ENCODE measurements at places on chromosomes 4 and X.
A peak's percentile ranks its signal among the peaks of the same experiment; 100 is the strongest.

GRCh38 chr4:146379744-146380143 is 142.0 kb downstream of the SLC10A7 start:
- no peak for DNase-seq

GRCh38 chr4:127210893-127211649 is 421.7 kb upstream of the INTU start:
- DNase-seq = no peak

DNA sequence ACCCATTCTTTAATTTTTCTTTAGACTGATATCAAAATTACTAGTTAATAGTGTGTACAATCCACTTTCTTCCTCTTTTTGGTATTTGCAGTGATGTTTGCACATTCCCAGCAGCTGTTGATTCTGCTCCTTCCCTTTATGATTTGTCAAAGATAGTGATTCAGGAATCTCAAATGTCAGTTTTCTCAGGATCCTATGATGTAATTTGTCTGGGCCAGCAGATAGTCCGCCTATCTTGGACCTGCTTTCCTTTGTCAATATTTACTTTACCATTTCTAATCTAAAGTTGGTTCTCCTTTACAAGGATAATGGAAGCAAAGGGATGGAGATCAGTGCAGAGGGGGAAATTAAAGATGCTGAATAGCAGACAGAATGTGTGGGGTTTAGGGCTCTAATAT is 122.1 kb downstream of the REELD1 start:
- DNase-seq = no peak

DNA sequence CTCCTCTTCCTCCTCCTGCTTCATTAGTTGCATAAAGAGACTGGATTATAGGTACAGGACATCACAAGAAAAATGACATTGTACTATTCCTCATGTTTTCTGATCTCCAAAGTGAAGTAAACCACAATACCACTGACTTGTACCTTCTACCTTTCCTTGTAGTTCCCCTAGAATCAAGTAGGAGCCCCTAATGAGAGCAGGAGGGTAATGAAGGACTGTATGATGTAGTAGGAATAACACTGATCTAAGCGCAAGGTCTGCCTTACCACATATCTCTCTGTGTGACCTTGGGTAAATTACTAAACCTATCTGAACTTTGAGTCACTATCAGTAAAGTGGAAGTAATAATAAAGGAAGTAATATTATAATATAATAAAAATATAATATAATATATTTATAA is 3.6 kb downstream of the VSIG4 start:
- no peak for DNase-seq

DNA sequence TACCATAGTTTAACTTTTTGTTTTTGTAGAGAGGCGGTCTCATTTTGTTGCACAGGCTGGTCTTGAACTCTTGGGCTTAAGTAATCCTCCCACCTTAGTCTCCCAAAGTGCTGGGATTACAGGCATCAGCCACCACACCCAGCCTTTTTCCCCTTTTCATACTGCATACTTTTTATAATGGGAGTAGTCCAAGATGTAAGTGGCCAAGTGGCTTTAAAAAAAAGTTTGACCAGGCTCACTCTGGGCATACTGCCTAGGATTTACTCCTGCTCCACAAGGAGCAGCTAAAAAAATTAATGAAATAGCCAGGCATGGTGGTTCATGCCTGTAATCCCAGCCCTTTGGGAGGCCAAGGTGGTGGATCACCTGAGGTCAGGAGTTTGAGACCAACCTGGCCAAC is 6.0 kb downstream of the GRSF1 start:
- no peak for DNase-seq

DNA sequence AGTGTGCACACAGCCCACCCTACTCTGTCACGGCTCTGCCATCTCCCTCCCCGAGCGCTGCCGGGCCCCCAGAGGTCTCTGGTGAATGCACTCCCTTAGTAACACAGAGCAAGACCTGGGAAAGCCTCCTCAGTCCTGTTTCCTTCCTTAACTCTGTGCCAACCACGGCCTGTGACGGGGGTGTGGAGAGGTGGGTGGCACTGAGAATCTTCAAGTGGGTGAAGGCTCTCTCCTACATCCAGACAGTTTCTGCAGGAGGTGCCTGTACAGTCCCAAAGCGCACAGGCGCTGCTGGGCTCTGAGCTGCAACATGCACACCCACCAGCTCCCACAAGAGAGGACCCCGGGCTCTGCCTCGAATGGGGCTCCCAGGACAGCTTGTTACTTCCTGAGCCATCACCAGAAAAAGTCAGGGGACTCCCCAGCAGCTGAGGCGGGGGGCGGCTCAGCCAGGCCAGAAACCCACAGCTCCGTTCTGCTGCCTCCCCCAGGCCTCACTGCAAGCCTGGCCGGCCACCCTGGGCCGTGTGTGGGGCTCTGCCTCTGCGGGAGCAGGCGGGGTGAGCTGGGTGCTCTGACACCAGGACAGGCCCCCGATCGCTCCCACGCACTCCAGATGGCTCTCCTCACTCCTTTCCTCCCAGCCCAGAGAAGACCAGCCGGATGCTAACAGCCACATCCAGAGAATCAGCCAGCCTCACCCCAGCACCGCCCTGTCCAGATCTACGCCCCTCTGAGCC is 29.7 kb downstream of the FAM53A start:
- no peak for DNase-seq

DNA sequence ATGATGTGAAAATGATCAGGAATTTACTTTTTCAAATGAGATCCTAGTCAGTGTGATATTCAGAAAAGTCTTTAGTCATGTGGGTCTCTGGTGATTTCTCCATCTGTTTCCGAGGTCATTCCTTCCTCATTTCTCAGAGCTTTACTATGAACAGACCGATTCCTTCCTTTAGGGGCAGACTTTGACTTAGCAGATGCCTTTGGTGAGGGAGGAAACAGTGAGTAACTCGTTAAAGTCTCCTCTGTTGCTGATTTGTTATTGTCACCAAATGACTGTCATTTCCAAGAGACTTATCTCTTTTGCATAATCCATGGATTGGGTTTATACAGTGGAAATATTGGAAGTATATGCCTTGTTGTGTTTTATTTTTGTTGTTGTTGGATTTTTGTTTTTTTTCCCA is 76.2 kb upstream of the CD99 start:
- DNase-seq = no peak

DNA sequence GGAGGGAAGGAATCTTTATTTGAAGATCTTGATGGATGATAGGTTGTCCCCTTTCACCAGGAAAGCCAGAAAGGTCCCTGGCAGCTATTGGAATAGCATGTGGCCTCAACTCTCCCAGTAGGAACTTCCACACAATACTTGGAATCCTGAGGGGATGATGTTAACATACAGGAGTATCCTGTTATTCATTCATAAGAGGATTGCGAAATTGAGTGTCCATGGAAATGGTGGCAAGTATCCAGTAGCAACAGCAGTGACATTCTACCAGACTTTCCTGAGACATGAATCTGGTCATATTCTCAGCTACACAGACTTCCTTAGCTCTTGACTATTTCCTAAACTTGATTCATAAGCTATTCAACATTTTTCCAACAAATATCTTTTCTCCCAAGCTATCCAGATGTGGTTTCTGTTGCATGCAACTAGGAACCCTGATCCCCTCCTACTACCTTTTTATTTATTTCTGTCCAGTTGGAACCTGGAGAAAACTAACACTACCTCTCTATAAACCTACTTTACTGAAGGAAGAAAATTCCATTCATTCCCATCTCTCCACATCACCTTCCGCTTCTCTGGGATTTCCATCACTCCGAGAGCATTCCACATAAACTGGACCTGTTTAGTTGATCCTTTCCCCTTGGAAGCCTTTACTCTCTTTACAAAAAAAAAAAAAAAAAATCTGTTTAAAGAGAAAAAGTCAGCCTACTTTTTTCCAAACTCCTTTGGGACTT is 101.8 kb downstream of the ANXA5 start:
- DNase-seq = no peak

DNA sequence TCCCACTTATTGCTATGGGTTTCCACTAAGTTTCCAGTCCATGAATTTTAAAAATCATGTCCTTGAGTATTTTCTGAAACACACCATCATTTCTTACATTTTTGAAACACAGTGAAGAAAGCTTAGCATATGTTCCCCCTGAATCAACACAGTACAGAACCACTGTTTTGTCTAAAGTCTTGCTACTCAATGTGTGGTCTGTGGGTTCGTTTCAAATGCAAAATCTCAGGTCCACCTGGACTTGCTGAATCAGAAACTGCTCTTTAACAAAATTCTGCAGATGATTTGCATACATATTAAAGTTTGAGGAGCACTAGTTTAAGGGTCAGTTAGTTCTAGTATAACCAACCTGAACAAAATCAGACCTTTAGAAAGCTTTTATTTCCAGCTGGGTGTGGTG is 60.4 kb downstream of the SUPT20HL2 start:
- peak; percentile 68 for DNase-seq

- DNase-seq = peak; percentile 56
Observed at GRCh38 chr4:155881555-155881954, 15.5 kb upstream of the ASIC5 start.

GRCh38 chrX:50813843-50814661 is at the start of gene SHROOM4:
SHROOM4 (minus strand) TSS chrX:50814194; CDS start chrX:50814018, 176 bp downstream.
- DNase-seq = no peak

DNA sequence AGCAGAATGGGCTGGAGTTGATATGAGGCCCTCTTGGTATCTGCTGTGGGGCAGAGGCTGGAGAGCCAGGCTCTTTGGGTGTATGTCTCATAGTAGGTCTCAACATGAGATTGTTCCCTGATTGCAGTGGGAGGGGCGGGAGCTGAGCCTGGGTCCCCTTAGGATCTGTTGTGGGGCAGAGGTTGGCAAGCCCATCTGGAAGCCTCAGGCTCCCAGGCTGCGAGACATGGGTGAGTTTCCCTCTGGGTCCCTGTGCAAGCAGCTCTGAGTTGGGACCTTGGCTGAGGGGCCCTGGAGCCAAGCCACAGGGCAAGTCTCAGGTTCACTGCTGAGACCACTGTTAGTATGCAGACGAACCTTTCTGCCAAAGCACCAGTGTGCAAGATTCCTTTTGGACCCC is 201.9 kb downstream of the ARHGAP10 start:
- DNase-seq = no peak

- DNase-seq = no peak
Observed at GRCh38 chr4:120692964-120693363, 229.6 kb downstream of the PRDM5 start.

DNA sequence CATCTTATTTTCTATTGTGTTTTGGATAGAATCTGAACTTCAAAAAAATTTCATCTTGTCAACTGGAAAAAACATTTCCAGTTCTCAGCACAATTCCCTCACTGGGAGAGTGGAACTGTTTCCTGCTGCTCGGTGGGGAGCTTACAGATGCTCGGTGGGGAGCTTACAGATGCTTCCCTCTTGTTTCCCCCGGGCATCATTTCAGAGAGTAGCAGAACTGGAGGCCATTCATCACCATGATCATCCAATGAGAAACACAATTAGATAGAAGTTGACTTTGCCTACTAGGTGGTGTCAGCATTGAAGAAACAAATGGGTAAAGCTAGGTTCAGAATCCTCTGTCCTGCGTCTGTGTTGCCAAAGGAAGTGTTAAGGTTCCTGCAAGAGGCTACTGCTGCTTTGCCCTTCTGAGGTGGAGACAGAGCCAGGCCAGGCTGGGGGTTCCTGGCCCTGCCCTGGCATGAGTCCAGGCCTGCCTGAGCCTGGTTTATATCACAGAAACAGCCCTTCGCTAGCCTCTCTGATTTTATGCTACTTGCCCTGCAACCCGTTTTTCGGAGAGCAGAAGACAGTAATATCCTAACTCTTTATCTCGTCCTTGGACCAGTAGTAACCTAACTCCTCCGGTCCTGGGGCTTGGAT is 70.6 kb downstream of the TAPT1 start:
- DNase-seq = no peak

GRCh38 chrX:39759526-39760224 is 338.1 kb downstream of the BCOR start:
- no peak for DNase-seq

DNA sequence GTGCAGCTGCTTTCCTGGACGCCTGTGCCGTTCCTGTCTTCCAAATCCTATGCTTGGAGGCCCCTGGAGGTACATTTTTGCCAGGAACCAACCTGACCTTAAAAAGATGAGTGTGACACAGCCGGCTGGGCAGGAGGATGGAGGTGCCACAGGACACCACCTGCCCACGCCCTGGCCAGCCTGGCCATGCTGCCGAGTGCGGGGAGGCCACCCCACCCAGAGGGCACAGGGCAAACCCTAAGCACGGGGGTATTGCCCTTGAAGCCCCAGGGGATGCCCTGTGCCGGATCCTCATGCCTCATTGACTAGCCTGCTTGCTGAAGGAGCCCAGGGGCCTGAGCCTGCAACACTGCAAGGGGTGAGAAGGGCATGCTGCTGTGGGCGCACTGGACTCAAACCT is 20.1 kb downstream of the FGFR3 start:
- DNase-seq = no peak

DNA sequence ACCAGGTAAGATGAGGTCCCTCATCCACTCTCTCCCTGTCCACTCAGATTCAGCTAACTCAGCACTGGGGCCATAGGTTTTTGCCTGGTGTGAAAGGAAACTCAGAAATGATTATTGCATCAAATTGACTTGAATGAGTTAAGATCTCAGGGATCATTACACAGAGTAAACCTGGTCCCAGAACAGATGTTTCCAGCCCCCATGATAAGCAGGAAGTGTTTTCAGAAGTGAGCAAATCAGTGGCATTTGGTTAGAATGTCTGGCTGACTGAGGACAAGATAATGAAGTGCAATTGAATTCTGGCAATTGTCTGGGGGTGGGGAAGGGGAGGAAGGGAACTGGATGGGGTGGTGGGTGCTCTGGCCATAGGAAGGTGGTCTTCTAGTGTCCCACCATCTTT is 108.0 kb downstream of the CHIC2 start:
- DNase-seq = no peak

DNA sequence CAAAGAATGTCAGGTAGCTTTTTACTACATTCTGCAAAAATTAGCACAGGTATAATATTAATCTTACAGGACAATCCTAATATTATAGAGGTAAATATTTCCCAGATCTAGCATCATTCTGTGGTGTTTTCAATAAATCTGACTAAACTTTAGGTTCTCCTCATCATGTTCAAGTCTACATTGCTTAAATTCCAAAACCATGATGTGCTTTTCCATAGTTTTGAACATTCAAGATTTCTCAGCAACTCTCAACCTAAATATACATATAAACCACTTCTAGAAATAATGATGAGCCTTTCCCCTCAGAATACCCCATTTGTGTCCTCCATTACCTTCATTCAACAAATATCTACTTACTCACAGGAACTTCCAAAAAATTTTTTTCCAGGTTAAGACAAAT is 23.1 kb downstream of the EIF4E start:
- no peak for DNase-seq

GRCh38 chrX:71222929-71223328 is at the start of gene GJB1:
GJB1 (plus strand) TSS chrX:71223224; CDS start chrX:71223708, 484 bp downstream.
- DNase-seq = no peak

GRCh38 chr4:113760094-113760794 is 1.3 kb downstream of the CAMK2D start:
- DNase-seq = peak; percentile 52

DNA sequence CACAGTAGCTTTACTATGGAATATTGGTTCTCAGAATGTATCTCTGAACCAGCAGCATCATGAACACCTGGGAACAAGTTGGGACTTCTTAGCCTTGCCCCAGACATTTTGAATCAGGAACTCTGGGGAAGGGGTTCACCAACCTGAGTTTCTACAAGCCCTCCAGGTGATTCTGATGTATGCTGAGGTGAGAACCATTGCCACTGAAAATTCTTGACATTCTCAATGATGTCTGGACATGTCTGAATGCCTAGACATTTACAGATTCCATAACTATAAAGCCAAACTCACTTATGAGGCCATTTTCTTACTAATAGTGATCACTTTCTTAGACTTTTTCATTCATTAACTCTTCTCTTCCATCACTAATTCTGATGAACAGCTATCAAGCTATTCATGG is 389.4 kb upstream of the FTHL17 start:
- DNase-seq = no peak
